Activated naive CD4-positive, alpha-beta T cell treated with anti-CD3 and anti-CD28 coated beads, Interleukin-2, amount 10 ng/mL, durations not matched to agents 7 days and 5 days (primary cell): ENCODE measurements at places on chromosomes 6 and 20.

DNA sequence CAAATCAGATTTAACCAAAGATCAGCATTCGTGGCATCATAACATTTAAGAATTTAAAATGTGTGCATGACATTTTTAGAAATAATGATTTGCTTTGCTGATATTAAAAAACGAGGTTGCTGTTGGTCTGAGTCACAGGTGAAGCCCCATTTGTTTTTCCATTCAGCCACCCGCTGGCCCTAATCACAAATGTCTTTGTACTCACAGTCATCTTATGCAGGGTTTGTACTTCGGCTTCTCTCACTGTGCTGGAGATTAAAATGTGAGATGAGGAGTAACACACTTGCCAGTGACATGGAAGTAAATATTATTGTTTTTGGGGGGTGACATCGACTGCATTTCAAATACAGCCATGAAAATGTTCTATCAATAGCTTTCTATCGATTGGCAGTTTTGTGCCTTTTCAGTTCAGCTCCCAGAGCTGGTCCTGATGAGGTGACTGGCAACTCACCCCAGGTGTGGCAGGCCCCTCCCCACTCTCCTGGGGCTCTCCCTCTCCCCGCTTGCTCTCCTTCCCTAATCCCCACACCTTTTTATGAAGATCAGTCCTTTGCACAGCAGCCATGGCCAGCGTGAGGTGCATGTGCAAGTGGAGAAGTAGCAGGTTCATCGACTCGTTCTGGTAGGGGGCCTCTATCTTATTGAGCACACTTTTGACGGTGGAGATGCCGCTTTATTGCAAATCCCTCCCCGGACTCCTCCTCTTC lies 58.8 kb upstream of the FUCA2 start:
- H3K36me3 ChIP-seq = no peaks in the 10 kb centered on the region
- H3K27ac ChIP-seq = no peak overlapping the region
- H3K4me1 ChIP-seq = no peaks in the 10 kb centered on the region
- no peak for DNase-seq
- no peak overlapping the region for H3K4me3 ChIP-seq

DNA sequence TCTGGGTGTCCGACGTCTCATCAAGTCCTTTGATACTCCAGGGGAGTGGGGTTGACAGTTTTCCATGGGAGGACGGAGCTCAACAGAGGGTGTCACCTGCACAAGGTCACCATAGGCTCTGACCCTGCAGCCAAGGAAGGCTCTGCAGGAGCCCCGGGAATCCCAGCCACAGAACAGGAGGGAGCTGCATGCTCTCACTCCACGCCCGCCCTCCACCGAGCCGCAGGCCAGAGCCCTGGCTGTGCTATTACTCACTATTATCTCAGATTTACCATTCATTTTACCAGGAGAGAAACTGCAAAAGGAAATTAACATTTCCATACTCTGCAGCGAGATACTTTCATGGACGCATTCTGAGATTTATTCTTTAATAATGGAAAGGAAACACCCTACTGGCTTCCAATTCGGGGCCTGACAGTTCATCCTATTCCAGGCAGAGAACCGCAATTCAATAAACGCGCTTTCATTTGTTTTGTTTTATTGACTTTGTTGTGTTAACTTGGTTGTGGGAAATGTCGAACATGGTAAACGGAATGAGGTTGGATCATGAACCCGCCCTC lies 18.3 kb upstream of the NTSR1 start:
- peaks cover 66% of the 10 kb centered on the region for H3K27me3 ChIP-seq
- H3K4me3 ChIP-seq = no peak overlapping the region
- H3K4me1 ChIP-seq = peaks cover 10% of the 10 kb centered on the region
- no peak for DNase-seq
- no peak overlapping the region for H3K27ac ChIP-seq

DNA sequence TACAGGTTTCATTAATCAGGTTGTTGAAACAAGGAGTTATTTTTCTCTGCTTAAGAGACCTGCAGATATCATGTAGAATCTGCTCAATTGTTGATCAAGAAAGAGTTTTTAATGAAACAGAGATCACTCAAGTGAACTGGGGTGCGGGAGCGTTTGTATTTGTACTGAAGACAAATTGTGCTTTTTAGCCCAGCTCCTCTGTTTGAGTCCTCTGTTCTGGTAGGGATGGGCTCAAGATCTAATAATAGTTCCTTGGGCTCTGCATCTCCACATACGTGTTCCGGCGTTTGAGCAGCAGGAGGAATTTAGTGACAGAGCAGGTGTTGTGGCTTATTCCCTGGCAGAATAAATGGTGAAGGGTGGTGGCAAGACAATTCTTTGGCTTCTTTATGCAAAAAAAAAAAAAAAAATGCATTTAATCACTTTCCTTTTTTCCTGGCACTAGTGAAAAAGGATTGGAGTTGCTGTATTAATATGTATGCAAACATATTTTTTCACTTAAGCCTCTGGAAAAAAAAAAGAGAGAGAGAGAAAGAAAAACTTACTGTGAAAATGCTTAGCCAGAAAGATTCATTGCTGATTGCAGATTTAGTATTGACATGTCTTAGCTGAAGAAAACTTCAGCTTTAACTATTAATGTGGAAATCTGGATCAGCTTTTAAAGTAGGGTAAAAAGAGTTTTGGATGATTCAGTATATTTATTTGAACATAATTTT lies 4.0 kb downstream of the CITED2 start:
- H3K4me1 ChIP-seq = peaks cover 36% of the 10 kb centered on the region
- H3K4me3 ChIP-seq = peak overlapping the region; percentile 47
- H3K27ac ChIP-seq = peak overlapping the region; percentile 46
- peaks cover 34% of the 10 kb centered on the region for H3K36me3 ChIP-seq
- peaks cover 3% of the 10 kb centered on the region for H3K27me3 ChIP-seq
- DNase-seq = no peak

DNA sequence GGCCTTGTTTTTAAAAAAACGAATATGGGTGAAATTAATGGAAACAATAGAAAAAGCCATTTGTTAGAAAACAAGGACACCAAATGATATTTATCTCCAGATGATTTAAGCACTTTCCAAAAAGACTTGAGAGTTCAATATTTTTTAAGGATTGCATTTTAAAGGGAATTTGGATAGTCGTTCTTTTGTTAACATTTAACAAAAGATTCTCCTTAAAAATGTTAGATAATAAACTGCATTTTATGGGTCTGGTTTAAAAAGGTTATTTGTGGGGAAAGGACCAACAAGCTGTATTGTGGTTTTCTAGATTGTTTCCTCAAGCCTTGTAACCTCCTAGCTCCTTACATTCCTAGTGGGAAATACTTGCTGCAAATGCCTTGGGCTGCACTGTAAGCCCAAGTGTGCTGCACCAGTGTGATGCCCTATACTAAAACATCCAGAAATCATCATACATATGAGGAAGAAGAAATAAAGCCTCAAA lies 1.5 kb upstream of the PHIP start:
- DNase-seq = no peak
- peaks cover 12% of the 10 kb centered on the region for H3K27me3 ChIP-seq
- peaks cover 12% of the 10 kb centered on the region for H3K36me3 ChIP-seq
- H3K4me1 ChIP-seq = peaks cover 34% of the 10 kb centered on the region

DNA sequence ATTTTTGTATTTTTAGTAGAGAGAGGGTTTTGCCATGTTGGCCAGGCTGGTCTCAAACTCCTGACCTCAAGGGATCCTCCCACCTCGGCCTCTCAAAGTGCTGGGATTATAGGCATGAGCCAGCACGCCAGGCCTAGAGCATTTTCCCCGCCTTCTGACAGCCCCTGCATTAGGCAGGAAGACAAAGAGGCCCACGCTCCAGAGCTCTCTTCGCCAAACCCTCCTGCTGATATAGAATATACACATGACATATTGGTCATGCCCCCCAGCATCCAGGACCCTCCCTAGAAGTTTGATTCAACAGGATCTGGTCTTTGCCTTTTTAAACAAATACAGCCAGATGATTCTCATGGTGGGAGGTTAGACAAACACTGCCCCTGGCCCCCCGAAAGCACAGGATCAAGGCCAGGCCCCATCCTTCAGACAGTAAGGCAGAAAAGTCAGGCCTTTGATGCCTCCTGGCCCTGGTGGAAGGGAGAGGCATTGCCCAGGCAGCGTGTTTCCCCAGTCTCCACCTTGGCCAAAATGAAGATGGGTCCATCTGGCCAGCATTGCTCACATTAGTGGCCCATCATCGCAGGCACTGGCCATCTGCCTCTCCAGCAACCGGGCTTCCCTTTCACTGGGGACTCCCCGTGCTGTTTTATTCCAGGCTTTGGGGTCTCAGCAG lies 4.4 kb downstream of the SULF2 start:
- H3K4me1 ChIP-seq = peaks cover 11% of the 10 kb centered on the region
- no peak overlapping the region for H3K27ac ChIP-seq
- H3K36me3 ChIP-seq = peaks cover 4% of the 10 kb centered on the region

DNA sequence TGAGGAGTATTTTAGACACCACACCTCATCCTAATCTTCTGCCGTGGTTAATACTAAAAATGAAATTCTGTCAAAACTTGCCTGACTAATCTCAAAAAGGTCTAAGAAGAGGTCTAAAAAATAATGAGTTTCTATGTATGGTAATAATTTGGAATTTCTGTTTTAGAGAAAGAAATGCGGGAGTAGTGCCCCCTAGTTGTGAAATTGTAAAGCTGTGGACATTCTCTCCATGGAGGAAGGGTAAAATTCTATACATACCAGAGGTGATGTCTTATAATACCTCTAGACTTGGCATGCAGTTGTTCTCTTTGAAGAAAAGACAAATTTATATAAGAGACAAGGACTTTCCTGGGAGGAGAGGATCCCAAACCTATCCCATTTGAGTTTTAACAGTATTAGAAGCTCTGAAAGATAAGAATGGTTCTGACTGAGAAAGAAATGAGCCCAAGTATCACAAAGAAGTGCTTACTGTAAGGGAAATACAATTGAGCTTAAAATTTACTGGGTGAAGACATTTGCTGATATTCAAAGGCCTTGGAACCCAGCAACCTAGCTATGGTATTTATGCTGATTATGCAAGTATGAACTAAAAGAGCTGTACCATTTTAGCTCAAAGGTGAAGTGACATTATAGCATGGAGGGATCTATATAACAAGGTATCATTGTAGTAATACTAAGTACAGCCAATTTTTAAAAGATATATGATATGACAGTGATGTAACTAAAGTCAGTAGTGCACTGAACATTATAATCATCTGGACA lies 5.1 kb upstream of the EPHA7 start:
- H3K4me3 ChIP-seq = no peak overlapping the region
- no peaks in the 10 kb centered on the region for H3K36me3 ChIP-seq
- H3K27ac ChIP-seq = no peak overlapping the region
- peaks cover 8% of the 10 kb centered on the region for H3K4me1 ChIP-seq
- DNase-seq = no peak

DNA sequence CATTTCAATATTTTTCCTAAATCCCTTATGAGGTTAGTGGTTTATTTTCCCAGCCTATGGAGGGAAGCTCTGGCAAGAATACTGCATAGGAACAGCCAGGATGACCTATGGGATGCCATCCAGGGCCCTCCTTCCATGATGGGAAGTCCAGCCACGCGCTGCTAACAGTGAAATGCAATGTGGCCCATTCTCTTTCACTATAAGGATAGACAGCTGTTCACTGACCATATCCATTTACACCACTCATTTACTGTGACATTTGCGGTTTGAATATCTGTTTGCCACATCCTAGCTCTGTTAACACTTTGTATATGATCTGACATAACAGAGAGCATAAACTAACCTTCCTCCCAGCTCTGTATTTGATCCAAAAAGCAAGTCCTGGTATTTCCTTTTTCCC lies 471.7 kb downstream of the CBLN4 start:
- H3K36me3 ChIP-seq = no peaks in the 10 kb centered on the region
- no peaks in the 10 kb centered on the region for H3K4me1 ChIP-seq
- H3K27ac ChIP-seq = no peak overlapping the region

DNA sequence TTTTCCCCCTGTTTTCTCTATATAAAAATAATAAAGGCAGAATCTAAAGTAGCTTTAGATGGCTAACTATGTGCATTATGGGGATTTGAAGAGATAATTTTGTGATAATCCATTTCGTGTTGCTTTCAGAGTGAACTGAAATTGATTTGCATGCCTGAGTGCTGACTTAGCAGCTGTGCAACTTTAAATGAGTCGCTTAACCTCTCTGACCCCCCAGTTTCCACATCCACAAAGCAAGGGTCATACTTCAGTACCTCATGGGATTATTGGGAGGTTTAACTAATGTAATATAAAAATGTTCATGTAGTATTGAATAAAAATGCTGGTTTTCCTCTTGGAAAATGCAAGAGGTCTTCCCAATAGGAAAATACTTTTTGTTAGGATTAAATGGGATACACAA lies 63.8 kb upstream of the FABP7 start:
- no peaks in the 10 kb centered on the region for H3K27me3 ChIP-seq
- no peaks in the 10 kb centered on the region for H3K36me3 ChIP-seq
- H3K4me3 ChIP-seq = no peak overlapping the region
- H3K27ac ChIP-seq = no peak overlapping the region
- H3K4me1 ChIP-seq = no peaks in the 10 kb centered on the region
